Activated T-cell treated with anti-CD3 and anti-CD28 coated beads, Interleukin-2, amount 50 U/mL, for 72 hours (primary cell): ENCODE measurements at places on chromosomes 7 and 10.

DNA sequence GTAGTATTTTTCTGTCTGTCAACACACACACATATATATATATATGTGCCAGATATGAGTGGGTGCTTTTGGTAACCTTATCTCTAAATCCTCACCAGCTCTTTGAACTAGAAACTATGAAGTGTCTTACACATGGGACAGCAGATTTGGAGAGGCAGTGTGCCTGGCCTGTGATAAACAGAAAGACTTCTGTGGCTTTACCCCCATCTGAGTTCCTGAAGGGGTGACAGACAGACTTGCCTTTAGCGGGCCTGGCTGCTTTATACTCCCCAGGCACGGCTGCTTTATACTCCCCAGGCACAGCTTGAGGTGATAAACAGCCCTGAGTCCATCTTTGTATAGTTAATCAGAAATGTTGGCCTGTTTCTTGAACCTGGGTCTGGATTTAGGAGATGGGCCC lies 5.6 kb downstream of the BAG3 start:
- no peak for DNase-seq

DNA sequence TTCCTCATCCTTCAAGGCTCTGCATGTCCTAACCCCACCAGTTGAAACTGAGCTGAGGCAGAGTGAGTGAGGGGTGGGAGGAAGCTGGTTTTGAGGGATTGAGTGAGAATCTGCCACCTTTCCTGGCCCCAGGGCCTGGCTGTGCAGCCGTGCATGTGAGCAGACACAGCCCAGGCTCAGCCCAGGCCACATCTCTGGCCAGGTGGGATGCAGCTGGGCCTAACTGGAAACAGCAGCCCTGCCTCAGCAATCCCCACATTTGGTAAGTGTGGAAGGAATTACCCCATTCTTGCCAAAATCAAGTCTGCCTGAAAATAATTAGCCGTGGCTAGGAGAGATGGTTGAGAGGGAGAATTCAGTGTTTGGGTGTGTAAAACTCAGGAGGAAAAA lies 116.6 kb downstream of the NEURL1 start:
- no peak for DNase-seq

DNA sequence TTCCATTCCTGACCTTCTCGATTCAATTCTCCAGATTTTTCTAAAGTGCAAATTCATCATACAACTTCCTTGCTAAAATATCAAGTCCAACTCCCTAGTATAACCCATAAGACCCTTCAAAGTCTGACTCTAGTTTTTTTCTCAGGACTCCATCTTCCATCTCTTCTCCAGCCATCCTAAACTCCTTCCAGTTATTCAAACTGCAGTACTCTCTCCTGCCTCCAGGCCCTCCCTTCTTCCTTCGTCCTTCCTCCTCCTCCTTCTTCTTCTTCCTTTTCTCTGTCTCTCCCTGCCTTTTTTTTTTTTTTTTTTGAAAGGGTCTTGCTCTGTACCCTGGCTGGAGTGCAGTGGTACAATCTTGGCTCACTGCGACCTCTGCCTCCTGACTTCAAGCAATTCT lies 111.9 kb downstream of the RELN start:
- DNase-seq = no peak

GRCh38 chr7:14752301-14752700 lies 150.2 kb downstream of the DGKB start:
- no peak for DNase-seq

- DNase-seq = no peak
Observed at GRCh38 chr7:133650487-133651300, 397.8 kb downstream of the EXOC4 start.

DNA sequence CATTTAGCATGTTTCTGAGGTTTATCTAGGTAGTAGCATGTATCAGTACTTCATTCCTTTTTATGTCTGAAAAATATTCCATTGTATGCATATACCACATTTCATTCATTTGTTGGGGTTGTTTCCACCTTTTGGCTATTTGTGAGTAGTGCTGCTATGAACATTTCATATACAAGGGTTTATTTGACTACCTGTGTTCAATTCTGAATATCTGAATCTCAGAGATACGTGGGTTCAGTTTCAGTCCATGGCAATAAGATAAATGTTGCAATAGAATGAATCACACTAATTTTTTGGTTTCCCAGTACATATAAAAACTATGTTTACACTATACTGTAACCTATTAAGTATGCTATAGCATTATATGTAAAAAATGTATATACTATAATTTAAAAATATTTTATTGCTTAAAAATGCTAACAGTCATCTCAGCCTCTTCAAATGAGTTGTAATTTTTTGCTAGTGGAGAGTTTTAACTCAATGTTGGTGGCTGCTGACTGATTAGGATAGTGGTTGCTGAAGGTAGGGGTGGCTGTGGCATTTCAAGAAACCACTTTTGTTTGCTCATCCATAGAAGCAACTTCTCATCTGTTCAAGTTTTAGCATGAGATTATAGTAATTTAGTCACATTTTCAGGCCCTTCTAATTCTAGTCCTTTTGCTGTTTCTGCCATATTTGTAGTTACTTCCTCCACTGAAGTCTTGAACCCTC lies 13.9 kb downstream of the PLEKHA1 start:
- DNase-seq = peak; percentile 70

GRCh38 chr7:20199015-20199737 lies 18.0 kb downstream of the MACC1 start:
- DNase-seq = no peak

DNA sequence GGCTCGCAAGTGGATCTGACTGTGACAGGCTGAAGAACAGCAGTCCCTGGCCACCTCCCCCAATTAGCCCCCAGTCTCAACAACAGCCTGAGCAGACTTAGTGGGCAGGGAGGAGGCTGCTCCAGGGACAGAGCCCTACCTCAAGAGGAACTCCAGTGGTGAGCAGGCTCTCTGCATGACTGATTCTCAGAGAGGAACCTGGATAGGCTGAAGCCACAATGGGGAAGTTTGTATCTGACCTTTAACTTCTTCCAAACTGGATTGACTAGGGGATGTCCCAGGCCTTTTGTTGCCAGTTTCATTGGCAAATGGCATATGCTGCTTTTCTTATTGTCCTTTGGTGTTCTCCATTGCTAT lies 93.0 kb downstream of the ARHGAP22 start:
- DNase-seq = no peak
